ENCODE measurements at places on chromosomes 1 and 21. TPM values are rescaled to one million over a fixed set of nuclear protein-coding genes. Genes with fewer than 3 reads are reported as not detected.

GRCh38 chr21:34916446-34916845 is 132.7 kb downstream of the RUNX1 start:
- DNase-seq = no peak

GRCh38 chr1:9145021-9145668 is 16.2 kb upstream of the GPR157 start:
- DNase-seq = no peak

DNA sequence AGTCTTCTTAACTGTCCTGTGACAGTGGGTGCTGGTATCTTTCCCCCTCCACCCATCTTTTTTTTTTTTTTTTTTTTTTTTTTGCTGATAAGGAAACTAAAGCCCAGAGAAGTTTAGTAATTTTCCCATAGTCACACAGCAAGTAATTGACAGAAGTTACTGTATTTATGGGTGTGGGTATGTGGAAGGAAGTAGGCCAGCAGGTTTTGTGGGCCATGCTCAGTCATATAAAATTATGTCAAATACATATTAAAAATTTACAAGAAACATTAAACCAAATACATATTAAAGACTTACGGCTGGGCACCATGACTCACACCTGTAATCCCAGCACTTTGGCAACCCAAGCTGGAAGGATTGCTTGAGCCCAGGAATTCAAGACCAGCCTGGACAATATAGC is 51.5 kb downstream of the KAZN start:
- no peak for DNase-seq

DNA sequence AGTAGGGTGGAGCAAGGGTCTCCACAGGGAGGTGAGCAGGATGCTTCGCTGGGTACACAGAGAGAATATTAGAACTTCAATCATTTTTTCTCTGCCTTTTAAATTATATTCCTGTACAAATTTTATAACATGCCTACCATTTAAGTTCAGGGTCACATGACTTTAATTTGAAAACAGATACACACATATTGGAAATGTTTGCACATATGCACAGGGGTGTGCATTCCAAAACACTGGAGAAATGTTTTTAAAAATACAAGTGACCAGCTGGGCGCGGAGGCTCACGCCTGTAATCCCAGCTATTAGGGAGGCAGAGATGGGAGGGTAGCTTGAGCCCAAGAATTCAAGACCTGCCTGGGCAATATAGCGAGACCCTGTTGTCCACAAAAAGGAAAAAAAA is 39.7 kb downstream of the NIPAL3 start:
- DNase-seq = no peak

- DNase-seq = no peak
These were observed 12.4 kb downstream of the MPZL1 start for GRCh38 chr1:167734227-167734626.

DNA sequence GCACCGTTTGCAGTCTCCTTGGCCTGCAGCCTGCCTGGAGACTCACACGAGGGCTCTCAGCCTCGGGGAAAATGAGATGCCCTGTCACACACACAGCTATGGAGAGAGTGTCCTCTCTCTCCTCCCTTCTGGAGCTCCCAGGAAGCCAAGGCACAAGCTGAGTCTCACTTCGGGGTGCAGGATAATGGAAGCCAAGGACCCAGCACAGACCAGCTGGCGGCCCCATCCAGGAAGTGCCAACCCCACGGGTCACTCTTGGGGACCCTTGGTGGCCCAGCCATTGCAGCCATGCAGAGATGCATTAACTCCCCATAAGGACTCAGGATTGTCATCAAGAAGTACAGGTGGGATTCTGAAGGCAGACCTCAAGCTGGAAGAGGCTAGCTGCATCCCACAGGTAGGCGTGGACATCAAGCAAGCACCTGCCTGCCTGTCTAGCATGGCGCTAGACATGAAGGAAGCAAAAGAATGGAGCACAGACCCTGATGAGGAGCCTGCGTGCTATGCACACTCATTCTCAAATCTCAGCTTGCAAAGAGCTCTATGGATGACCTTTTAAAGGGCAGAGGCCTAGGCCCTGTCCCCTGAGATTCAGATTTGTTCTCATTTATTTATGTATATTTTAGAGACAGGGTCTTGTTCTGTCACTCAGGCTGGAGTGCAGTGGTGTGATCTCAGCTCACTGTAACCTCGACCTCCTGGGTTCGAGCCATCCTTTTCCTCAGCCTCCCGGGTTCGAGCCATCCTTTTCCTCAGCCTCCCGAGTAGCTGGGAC is 49.9 kb downstream of the IRF2BP2 start:
- no peak for DNase-seq

DNA sequence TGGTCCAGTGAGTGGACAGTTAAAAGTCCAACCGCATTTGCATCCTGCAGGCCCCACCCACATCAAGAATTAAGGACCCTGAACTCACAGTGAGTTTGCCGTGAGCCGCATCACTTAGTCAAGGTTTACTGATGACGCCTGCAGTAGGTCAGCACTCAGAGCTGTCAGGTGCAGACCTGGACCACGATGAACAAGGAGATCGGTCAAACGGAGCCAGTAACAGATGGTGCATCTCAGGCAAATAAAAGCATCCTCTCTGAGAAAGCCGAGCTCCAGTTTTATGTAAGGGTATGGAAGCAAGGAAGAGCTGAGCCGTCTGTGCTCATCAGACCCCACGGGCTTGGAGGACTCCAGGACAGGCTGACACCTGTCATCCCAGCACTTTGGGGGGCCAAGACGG is 4.5 kb downstream of the PRDM15 start:
- peak; percentile 15 for DNase-seq

- no peak for DNase-seq
These were observed 39.1 kb upstream of the LRP8 start for GRCh38 chr1:53366901-53367502.

DNA sequence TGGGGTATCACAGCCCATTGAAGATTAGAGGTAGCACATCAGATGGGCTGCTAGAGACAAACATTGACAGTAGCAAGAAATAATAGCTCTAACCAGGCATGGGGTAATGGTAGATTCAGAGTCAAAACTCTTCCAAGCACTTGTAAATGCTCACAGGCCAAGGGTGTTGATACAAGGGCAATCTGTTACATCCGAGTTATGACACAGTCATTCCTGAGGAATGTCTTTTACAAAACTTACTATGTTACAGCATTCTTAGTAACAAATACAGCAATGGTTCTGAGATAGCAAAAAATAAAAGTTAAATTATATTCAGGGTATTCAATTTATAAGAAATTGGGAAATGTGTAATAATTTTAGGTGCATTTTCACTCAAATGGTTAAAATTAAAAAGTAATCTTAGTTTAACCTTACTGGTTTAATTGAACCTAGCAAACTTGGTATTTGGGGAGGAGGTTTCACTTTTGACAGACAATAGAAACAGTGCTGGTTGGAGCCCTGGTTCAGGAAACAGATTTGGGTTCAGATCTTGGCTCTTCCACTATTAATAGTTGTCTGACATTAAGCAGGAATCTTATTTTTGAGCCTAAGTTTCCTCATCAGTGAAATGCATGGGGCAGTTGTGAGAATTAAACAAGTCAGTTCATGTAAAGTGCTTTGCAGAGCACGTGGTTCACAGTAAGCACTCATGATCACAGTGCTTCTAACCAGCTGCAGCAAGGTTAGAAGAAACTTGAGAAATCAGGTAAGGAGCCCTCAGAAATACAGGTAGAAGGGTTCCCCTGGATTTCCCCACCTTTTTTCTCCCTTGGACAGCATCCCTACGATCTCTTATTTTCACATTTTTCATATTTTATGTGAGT is 4.4 kb downstream of the ST3GAL3 start:
- no peak for DNase-seq

GRCh38 chr21:38337793-38338192 is 81.0 kb downstream of the KCNJ15 start:
- no peak for DNase-seq

DNA sequence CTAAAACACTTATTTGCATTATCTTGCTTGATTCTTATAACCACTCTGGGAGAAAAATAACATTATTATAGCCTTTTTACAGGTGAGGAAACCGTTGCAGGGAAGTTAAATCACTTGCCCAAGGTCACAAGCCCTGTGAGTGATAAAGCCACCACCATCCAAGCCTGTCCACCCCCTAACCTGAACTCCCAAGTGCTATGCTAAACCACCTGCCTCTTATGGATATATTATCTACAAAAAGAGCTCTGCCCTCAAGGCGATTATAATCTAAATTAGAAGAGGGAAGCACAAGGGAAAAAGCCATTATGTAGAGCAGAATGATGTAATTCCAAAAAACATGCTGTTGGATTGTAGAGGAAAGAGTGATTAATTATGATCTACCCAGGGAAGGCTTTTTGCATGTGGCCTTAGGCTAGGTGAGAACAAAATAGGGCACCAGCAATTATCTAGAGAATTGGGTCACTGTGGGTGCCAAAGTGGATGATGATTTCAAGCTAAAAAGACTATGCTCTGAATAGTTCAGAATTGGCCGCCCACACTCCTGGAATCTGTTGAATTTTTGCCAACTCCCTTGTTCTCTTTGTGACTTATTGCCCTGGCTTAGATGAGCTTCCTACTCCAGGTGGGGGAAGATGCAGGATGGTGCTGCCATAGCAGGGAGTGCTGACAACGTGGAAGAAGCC is 205.3 kb downstream of the FGGY start:
- no peak for DNase-seq

GRCh38 chr1:232381394-232382100 is 248.4 kb downstream of the SIPA1L2 start:
- no peak for DNase-seq

DNA sequence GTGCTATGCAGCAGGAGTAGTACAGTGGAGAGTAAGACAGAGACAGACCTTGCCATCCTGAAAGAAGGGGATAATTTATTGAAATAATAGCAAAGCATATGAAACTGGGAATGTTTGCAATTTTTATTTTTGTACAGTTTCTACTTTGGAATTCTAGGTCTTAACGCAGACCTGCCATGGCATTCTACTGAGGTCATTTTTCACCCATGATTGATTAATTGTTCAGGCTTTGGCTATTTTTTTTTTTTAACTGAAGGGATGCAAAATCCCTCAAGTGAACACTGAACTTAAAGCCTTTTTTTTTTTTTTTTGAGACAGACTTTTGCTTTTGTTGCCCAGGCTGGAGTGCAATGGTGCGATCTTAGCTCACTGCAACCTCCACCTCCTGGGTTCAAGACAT is 27.1 kb downstream of the MTF2 start:
- DNase-seq = no peak

- DNase-seq = no peak
These were observed 3.3 kb downstream of the PGLYRP3 start for GRCh38 chr1:153309441-153309840.

- no peak for DNase-seq
These were observed 153.2 kb downstream of the ELAVL4 start for GRCh38 chr1:50261951-50262350.

DNA sequence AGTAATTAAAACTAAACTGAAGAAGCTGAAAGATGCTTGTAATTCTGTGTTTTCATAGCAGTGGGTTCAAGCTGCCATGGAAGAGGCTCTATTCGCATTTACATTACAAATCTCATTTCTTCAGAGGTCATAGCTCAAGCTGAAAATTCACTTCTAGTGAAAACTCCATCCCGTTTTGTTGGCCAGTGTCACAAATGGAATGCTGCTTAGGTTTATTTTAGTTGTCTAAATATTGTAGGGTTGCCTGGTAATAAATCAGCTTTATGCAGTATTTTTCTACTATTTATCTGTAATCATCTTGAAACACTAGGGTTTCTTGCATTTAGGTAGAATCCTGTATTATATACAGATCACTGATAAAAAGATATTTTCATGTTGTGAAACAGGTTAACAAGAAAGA is 240.6 kb downstream of the PTBP2 start:
- no peak for DNase-seq

GRCh38 chr1:210739627-210740026 is 394.3 kb downstream of the KCNH1 start:
- DNase-seq = no peak

GRCh38 chr1:205449750-205450443 is 5.9 kb downstream of the BLACAT1 start:
- no peak for DNase-seq

Gene SPATA17
- total RNA-seq = 2.0 TPM

Gene INKA2
- total RNA-seq = 29.5 TPM

Gene ELF3
- 0.33 TPM for total RNA-seq

Gene LAMB3
- 6.5 TPM for total RNA-seq

Gene CELA2B
- total RNA-seq = not detected

Gene TLCD4
- total RNA-seq = 77.1 TPM

Gene PTGFRN
- total RNA-seq = 30.7 TPM

Gene FNBP1L
- total RNA-seq = 23.7 TPM

Measured in dorsolateral prefrontal cortex (tissue), 122 donors.